ENCODE measurements at places on chromosomes 6 and 20.

- DNase-seq = peak; percentile 2
These were observed 742.9 kb downstream of the DHX35 start for GRCh38 chr20:39705032-39705431.

DNA sequence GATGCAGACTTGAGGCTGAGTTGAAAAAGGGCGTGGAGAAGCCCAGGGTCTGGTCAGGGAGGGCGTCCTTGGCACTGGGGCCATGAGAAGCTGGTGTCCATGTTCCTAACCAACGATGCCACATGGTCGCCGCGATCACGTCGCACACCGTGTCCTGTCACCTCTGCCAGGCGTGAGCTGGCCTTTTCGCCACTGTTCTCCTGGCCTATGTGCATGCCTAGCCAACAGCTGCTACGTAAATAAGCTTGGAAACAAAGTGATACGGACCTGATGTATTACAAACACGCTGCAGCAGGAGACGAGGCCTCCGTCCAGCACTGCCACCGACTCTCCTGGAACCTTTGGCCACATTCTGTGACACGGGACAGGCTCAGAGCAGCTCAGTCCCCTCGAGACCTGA, 22.0 kb upstream of the KIF25 start:
- no peak for DNase-seq

GRCh38 chr6:27687154-27688013, 214.5 kb upstream of the ZNF184 start:
- DNase-seq = peak; percentile 18

- no peak for DNase-seq
These were observed 70.7 kb upstream of the TAB2 start for GRCh38 chr6:149246691-149247384.

DNA sequence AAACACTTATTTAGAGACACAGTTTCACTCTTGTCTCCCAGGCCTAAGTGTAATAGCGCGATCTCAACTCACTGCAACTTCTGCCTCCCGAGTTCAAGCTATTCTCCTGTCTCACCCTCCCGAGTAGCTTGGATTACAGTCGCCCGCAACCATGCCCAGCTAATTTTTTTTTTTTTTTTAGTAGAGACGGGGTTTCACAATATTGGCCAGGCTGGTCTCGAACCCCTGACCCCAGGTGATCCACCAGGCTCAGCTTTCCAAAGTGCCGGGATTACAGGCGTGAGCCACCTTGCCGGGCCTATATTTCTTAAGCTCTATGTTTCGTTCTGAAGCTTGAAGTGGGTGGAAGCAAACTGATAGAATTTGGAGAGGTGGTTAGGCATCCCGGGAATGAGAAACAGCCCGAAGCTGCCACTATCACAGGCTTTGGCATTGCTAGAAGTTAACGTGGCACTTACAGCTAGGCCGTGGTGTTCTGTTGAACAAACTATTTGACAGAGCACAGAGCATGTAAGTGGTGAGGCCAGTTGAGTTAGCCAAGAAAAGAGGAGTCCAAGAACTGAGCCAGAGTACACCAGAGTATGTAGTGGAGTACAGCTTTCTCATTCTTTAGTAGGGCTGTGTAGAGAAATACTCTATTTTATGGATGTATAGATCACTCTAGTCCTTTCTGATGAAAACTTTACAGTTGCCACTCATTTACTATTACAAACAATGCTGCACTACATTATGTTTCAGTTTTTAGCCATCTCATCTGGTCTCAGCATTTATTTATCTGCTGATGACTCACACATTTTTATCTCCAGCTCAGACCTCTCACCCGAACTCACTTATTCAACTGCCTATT, 62.0 kb upstream of the HFE start:
- DNase-seq = no peak

DNA sequence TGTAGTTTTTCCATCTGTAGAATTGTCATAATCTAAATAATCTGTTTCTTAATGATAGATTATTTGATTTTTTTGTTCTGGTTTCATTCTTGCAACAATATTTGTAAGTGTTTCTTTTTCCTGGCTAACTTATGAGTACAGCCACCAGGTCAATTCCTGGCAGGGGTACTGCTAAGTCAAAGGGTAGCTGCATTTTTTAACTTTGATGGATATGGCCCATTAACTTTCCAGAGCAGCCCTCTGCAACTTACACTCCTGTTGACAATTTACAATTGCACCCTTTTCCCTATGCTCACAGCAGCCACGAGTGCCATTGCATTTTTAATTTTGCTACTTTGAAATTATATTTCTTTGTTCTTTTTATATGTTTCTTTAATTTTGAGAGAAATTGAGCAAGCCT, 209.3 kb upstream of the CST7 start:
- no peak for DNase-seq

- no peak for DNase-seq
These were observed 23.8 kb downstream of the RBM38 start for GRCh38 chr20:57414867-57415592.

- DNase-seq = no peak
These were observed 15.2 kb downstream of the BCAS4 start for GRCh38 chr20:50810063-50810462.

GRCh38 chr20:43092386-43093088, 97.2 kb downstream of the PTPRT start:
- no peak for DNase-seq

- peak; percentile 69 for DNase-seq
These were observed at the start of gene LPIN3 for GRCh38 chr20:41340327-41341055. TSS of gene LPIN3 (plus strand) at chr20:41340821. CDS start at chr20:41345804, 4,983 bp downstream.

DNA sequence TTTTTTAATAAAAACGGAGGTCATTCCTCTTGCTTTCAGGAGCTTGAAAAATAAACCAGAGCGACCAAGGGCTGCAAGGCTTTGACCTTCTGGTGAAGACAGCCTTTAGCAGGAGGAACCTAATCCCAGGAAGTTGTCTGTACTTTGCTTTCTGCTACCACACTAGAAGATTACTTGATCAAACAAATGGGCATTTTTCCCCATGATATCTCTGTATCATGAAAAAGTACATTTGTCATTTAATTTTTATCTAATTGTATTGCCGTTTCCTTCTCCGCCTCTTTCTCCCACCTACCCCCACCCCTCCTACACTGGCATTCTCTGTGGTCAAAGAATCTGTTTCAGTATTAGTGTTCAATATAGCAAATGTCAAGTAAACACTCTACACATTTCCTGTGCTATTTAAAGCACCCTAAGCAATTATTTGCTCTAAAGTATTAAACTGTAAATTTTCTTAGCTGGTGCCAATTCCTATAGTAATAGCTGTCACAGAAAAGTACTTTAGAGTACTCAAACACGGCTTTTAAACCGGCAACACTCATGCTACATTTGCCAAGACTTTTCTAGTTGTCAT, 29.7 kb downstream of the ATXN1 start:
- DNase-seq = no peak

All from fibroblast of skin of left biceps (primary cell).